Endodermal cell (in vitro differentiated cells): ENCODE measurements at places on chromosomes 7 and 10. TPM values are rescaled to one million over a fixed set of nuclear protein-coding genes. Genes with fewer than 3 reads are reported as not detected.

The H2AZ2 gene
- total RNA-seq: 159 to 202 TPM (median 201 TPM) in 3 replicates

The NUTM2E gene
- 0.35 and 0.63 TPM in 2 replicates for total RNA-seq

The OPALIN gene
- total RNA-seq: not detected in 3 replicates

The IQUB gene
- total RNA-seq: 0.88 and 1.0 TPM in 2 replicates

The GPR26 gene
- total RNA-seq: not detected in 2 replicates

GRCh38 chr7:15494711-15495110 is 67.1 kb downstream of the AGMO start:
- H3K36me3 ChIP-seq: no peaks in the 10 kb centered on the region
- no peak overlapping the region for H3K27ac ChIP-seq
- no peaks in the 10 kb centered on the region for H3K27me3 ChIP-seq
- no peak for DNase-seq
- no peak overlapping the region for H3K4me3 ChIP-seq

GRCh38 chr10:51034769-51035168 is 39.5 kb upstream of the PRKG1 start:
- H3K4me3 ChIP-seq: no peak overlapping the region
- peaks cover 5% of the 10 kb centered on the region for H3K4me1 ChIP-seq
- no peaks in the 10 kb centered on the region for H3K27me3 ChIP-seq
- no peak for DNase-seq

DNA sequence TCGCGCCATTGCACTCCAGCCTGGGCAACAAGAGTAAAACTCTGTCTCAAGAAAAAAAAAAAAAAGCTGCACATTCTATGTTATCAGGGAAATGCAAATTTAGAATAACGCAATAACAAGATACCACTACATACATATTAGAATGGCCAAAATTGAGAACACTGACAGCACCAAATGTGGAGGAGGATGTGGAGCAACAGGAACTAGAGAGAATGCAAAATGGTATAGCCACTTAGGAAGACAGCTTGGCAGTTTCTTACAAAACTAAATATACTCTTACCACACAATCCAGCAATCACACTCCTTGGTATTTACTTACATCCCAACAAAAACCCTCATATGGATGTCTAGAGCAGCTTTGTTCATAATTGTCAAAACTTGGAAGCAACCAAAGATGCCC is 76.8 kb downstream of the ALOX5 start:
- H3K36me3 ChIP-seq: no peaks in the 10 kb centered on the region
- H3K27ac ChIP-seq: no peak overlapping the region
- H3K27me3 ChIP-seq: no peaks in the 10 kb centered on the region
- H3K4me1 ChIP-seq: no peaks in the 10 kb centered on the region
- H3K4me3 ChIP-seq: no peak overlapping the region

DNA sequence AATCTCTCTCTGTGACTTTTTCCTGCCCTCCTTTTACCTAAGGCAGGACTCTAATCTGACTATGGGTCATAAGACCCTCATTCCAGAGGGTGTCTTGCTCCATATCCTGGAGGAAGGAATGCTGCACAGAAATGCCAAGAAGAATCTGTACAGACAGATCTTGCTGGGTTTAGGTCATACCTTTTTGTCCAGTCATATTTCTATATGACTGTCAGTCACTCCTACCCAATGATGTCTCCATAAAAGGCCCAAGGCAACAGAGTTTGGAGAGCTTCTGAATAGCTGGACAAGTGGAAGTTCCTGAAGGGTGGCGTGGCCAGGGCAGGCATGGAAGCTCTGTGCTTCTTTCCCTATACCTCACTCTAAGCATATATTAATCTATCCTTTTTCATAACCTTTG is 47.5 kb downstream of the FEZF1 start:
- H3K4me3 ChIP-seq: no peak overlapping the region
- no peak for DNase-seq
- peaks cover 79% of the 10 kb centered on the region for H3K27me3 ChIP-seq

GRCh38 chr10:131856441-131857094 is 44.2 kb upstream of the PPP2R2D start:
- no peak overlapping the region for H3K4me3 ChIP-seq
- H3K27me3 ChIP-seq: no peaks in the 10 kb centered on the region
- no peaks in the 10 kb centered on the region for H3K4me1 ChIP-seq
- H3K36me3 ChIP-seq: no peaks in the 10 kb centered on the region
- DNase-seq: peak; percentile 22

DNA sequence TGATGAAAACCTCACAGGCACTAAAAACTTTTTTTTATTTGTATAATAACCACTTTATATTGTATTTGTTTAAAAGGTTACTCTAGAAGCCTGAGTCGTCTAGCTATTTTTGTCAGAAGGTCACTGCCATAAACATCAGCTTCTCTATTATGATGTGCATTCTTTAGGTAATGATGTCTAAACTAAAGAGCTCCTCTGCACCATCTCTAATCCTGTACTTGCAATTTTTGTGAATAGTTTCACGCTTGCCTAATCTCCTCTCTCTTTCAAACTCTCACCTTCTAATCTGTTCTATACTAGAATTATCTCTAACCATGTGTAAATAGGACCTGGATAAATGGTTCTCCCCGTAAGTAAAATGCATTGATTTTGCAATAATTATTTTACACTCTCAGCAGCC is 10.5 kb upstream of the CHUK start:
- DNase-seq: no peak
- no peak overlapping the region for H3K4me3 ChIP-seq
- no peaks in the 10 kb centered on the region for H3K27me3 ChIP-seq
- H3K27ac ChIP-seq: no peak overlapping the region

DNA sequence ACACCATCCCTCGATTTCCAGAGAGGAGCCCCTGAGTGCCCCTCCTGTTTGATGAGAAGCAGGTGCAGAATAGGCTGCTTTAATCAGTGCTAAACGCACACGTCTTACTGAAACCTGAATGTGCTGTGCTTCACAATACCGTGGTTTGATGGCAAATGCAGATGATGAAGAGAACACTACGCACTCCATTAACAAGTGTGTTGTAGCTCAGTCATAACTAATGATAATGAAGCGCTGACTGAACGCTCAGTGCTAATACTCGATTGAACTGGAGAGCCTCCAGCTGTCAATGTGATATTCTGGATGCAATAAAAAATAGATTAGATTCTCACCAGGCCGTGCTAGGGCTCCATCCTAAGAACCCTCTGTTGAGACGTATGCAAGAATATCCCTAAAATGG is 279.7 kb upstream of the PLPP4 start:
- no peak overlapping the region for H3K4me3 ChIP-seq
- H3K36me3 ChIP-seq: no peaks in the 10 kb centered on the region
- H3K4me1 ChIP-seq: no peaks in the 10 kb centered on the region
- H3K27ac ChIP-seq: no peak overlapping the region

DNA sequence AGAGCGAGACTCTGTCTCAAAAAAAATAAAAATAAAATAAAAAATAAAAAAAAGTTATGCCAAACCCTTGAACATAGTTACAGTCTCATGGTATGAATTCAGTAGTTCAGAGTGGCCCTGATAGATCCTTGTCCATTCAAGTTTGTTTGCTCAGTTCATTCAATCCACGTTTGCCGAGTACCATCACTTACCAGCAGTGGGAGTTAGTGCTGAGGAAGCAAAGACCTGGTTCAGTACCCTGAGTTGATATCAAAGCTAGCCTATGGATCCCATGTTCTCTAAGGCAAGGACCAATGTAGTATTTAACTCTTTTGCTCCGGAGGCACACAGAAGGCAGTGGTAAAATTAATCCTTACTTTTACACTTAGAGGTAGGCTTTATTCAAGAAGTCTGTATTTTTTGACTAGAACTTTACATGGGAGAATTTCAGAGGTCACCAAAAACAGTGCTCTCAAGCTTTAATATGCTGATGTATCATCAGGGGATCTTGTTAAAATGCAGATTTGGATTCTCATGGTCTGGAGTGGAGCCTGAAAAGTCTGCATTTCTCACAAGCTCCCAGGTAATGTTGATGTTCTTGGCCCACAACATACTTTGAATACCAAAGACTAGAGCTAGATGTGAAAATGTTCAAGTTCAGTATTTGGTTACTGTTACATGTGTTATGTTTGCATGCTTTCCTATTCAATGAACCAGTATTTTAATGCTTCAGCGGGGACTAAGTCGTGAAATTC is 38.1 kb upstream of the HBP1 start:
- no peaks in the 10 kb centered on the region for H3K4me1 ChIP-seq
- H3K4me3 ChIP-seq: no peak overlapping the region
- H3K27me3 ChIP-seq: no peaks in the 10 kb centered on the region
- peak overlapping the region; percentile 57 for H3K27ac ChIP-seq
- peak; percentile 67 for DNase-seq

GRCh38 chr10:115379064-115379463 is 285.9 kb downstream of the ATRNL1 start:
- DNase-seq: no peak
- no peaks in the 10 kb centered on the region for H3K27me3 ChIP-seq
- no peaks in the 10 kb centered on the region for H3K4me1 ChIP-seq
- no peak overlapping the region for H3K4me3 ChIP-seq
- no peak overlapping the region for H3K27ac ChIP-seq

- H3K36me3 ChIP-seq: no peaks in the 10 kb centered on the region
- no peak overlapping the region for H3K27ac ChIP-seq
- H3K27me3 ChIP-seq: no peaks in the 10 kb centered on the region
- H3K4me1 ChIP-seq: no peaks in the 10 kb centered on the region
- no peak for DNase-seq
Measured at GRCh38 chr7:44713680-44714335, 34.8 kb upstream of the ZMIZ2 start.

- H3K27ac ChIP-seq: no peak overlapping the region
- H3K4me1 ChIP-seq: no peaks in the 10 kb centered on the region
- no peak overlapping the region for H3K4me3 ChIP-seq
- no peak for DNase-seq
Measured at GRCh38 chr7:101255796-101256195, 10.9 kb upstream of the FIS1 start.

DNA sequence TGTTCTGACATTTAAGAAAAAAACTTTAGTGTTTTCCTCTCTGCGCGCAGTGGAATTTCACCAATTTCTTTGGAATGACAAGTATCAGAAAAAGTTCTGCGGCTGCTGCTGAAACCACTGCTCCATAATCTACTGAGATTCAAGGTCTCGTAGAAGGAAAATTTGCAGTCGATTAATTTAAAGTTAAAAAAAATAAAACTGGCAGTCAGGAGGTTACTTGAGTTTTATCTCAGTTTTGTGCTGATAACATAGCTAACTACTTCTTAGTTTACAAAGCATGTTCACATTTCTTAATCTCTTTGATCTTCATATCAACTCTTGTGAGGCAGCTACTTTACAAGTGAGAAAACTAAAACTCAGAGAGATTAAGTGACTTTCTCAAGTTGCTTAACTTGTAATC is 18.2 kb upstream of the CALD1 start:
- H3K27ac ChIP-seq: no peak overlapping the region
- no peak for DNase-seq
- H3K36me3 ChIP-seq: no peaks in the 10 kb centered on the region
- H3K4me3 ChIP-seq: no peak overlapping the region
- peaks cover 79% of the 10 kb centered on the region for H3K27me3 ChIP-seq

- H3K27ac ChIP-seq: no peak overlapping the region
- no peak overlapping the region for H3K4me3 ChIP-seq
- DNase-seq: no peak
- H3K4me1 ChIP-seq: no peaks in the 10 kb centered on the region
- no peaks in the 10 kb centered on the region for H3K27me3 ChIP-seq
Measured at GRCh38 chr7:155567646-155568332, 21.4 kb upstream of the CNPY1 start.
